MM.1S (cell line): ENCODE measurements at places on chromosomes 1 and 21.

DNA sequence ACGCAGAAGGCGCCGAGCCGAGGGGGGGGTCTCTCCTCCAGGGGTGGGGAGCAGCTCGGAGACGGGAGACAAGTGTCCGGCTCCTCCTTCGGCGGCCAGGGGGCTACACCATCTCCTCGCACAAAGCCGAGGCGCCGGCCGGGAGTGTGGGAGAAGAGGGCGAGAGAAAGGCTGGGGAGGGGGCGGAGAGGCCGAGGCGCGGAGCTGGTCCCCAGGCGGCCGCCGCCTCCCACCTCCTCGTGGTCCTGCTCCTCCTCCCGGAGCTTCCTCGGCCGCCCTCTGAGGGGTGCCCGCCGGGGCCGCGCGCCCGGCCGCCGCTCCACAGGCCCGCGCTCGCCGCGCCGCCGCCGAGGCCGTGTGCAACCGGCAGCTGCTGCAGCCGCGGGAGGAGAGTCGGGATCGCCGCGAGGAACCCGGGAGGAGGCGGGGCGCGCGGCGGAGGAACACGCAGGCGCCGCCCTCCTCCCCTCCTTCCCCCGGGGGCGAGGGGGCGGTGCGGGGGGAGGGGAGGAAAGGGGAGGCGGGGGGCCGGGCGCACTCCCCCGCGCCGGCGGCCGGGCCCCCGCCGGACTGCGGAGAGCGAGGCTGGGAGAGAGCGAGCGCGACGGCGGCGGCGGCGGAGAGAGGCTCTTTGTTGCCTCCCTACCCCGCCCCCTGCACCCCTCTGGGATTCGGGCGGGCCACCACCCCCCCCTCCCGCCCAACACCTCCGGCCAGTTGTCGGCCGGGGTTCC lies at the start of gene ENAH:
Gene ENAH (minus strand): TSS at position 395 of the 734 bp plus-strand sequence. CDS start 433 bp downstream, outside the sequence.
- peak; percentile 66 for DNase-seq

GRCh38 chr1:107480548-107481415 lies 339.9 kb downstream of the NTNG1 start:
- peak; percentile 26 for DNase-seq

GRCh38 chr1:197850042-197850441 lies 52.4 kb upstream of the C1orf53 start:
- no peak for DNase-seq

- DNase-seq: no peak
These were observed 54.2 kb downstream of the BTBD8 start for GRCh38 chr1:92134331-92134730.

GRCh38 chr1:221892301-221892830 lies 150.5 kb upstream of the DUSP10 start:
- DNase-seq: no peak

GRCh38 chr1:29498126-29499103 lies 262.1 kb downstream of the PTPRU start:
- no peak for DNase-seq

- DNase-seq: peak; percentile 91
These were observed 7.4 kb downstream of the DSCAM start for GRCh38 chr21:40839521-40839920.

DNA sequence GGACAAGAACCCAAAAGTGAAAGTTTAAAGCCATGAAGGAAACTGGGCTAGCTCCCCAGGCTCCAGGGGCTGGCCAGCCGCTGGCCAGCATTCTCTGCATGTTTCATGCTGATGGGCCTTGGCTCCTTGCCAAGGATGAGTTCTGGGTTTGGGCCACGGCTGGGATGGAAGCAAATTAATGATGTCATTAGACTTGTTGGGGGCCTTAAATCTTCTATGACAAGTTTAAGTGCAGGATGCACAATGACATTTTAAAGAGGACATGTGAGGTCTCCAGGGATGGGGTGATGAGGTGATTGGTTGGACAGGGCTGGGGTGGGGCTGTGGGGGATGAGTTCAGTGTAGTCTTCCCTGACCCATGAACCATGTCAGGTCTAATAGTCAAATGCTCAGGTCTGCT lies 199.6 kb downstream of the TRABD2B start:
- DNase-seq: no peak

DNA sequence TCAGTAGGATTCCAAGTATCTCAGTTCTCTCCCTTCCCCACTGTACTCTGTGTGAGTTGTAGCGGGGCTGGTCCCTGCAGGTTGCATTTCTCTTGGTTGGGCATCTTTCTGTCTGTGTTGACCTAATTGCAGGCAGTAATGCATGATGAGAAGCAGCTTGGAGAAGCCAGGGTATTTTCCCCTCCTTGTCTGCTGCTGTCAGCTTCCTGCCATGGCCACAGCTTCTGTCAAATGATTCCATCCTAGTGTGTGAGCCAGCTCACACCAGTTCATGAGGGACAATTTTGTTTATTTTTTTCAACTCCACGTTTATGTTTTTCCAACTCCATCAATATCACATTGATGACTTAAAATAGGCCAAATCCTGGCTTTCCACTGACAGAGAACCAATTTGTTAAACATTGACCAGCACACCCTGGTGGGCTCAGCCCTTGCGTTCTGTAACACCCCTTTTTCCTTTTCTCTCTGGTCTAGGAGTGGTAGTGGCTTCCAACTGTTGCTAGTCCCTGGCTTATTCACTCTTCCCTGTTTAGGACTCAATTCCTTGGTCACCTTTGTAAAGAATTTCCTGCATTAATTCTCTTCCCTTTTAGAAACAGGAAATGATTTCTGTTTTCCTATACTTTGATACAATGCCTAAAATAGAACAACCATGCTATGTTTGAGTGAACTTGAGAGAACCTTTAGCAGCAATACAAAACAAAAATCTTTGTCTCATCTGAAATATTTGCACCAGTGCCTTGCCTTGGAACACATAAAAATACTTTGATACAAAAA lies 44.9 kb upstream of the APOBEC4 start:
- peak; percentile 15 for DNase-seq

DNA sequence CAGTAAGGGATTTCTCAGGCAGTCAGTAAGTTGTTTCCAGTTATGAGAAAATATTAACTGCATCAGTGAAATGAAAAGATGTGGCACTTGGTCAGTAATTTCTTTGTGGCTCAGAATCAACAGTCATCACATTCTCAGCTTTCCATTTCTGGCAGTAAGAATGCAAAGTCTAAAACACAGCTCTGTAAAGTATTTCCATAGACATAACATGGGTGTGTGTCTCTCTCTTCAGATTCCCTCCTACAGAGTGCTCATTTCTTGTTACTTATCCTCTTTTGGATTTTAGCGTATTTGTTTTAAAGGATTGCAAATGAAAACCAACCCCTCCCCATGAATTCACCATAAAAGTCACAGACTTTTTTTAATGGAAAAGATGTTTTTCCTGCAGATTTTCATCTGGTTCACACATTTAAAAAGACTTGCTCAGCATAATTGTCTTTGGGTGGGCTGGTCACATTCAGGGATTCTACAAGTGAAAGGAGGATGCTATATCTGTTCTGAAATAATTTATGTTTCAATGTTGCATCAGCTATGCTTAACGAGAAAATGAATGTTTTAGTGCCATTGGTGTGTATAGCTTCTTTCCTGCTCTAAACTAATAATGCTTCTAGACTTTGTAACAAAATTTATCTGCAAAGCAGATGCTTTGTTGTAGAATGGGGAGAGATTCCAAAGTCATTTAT lies 34.6 kb upstream of the CD55 start:
- DNase-seq: no peak

GRCh38 chr1:220957233-220957605 lies 78.0 kb downstream of the HLX start:
- no peak for DNase-seq

GRCh38 chr1:221810406-221810805 lies 68.5 kb upstream of the DUSP10 start:
- no peak for DNase-seq

DNA sequence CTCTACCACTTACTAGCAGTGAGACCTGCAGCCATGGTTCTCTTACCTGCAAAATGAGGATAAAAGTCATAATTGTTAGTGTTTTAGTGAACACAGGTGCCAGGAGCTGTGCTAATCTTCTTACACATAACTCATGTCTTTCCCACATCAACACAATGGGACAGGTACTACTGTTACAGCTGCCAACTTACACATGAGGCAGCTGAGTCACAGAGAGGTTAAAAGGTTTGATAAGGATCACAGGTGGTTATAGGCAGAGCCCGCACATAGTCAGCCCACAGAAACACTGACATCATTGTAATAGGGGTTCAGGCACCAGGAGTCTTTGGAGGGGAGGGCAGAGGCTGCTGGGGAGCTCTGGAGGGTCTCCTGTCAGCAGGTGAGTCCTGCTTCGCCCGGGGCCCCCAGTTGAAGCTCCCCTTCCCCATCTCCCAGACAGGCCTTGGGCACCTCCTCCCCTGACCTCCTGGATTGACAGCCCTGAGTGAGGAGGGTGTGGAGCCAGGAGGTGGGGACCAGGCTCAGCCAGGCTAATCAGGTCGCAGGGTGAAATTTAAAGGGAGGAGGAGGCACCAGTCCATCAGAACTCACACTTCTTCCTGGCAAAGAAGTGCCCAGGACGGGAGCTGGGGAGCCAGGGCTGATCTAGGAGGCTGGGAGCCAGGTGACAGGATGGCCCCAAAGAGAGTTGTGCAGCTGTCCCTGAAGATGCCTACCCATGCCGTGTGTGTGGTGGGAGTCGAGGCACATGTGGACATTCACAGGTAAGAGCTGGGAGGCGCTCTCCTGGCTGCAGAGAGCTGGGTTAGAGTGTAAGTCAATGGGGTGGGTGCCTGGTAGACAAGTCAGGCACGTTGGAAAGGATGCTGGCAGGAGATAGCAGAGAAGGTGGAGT lies at the start of gene PADI1:
Gene PADI1 (plus strand): TSS at position 583 of the 895 bp plus-strand sequence. CDS start 90 bp downstream, at position 673.
- no peak for DNase-seq

DNA sequence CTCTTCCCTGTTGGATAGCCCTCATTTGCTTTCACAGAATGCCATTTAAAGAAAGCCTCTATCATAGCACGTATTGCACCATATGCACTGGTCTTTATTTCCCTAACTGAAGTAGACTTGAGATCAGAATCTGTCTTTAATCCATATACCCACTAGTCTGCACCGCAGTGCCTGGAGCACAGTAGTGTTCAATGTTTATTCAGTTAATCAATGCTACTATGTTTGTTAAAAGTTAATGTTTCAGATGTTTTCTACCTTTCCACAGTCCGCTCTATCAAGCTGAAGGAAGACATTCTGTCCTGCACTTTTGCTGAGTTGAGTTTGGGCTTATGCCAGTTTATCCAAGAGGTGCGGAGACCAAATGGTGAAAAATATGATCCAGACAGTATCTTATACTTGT lies 139.2 kb downstream of the ZMYM4 start:
- DNase-seq: no peak

- no peak for DNase-seq
These were observed 15.4 kb downstream of the MOV10 start for GRCh38 chr1:112689842-112690237.
